ENCODE measurements at places on chromosomes 3 and 15.

DNA sequence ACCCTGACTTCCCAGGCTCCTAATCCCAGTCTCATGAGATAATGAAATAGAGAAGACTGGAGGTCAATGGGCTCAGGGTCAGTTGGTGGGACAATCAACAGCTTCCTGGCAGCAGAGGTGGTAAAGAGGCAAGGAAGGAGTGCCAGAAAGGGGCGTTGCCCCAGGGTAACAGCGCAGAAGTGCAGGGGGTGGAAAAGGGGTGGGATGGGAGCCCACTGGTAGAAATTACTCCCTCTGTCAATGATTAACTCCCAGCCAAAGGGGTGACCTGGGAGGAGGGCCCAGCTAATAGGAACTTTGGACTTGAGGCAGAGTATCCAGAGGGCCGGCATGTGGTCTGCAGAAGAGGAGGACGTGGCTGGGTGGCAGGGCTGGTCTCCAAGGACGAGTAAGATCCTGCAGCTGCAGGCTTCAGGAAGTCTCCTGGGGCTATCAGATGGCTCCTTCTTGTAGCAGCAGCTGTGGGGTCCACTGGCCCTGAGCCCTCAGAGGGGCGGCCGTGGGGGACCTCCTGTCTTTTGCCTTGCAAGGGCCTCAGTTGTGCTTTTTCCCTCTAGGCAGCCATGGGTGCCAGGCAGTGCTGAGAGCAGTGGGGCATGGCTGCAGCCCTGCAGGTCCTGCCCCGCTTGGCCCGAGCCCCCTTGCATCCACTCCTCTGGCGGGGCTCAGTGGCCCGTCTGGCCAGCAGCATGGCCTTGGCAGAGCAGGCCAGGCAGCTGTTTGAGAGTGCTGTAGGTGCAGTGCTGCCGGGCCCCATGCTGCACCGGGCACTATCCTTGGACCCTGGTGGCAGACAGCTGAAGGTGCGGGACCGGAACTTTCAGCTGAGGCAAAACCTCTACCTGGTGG lies 2.3 kb downstream of the GLYCTK start:
- DNase-seq, result no peak

DNA sequence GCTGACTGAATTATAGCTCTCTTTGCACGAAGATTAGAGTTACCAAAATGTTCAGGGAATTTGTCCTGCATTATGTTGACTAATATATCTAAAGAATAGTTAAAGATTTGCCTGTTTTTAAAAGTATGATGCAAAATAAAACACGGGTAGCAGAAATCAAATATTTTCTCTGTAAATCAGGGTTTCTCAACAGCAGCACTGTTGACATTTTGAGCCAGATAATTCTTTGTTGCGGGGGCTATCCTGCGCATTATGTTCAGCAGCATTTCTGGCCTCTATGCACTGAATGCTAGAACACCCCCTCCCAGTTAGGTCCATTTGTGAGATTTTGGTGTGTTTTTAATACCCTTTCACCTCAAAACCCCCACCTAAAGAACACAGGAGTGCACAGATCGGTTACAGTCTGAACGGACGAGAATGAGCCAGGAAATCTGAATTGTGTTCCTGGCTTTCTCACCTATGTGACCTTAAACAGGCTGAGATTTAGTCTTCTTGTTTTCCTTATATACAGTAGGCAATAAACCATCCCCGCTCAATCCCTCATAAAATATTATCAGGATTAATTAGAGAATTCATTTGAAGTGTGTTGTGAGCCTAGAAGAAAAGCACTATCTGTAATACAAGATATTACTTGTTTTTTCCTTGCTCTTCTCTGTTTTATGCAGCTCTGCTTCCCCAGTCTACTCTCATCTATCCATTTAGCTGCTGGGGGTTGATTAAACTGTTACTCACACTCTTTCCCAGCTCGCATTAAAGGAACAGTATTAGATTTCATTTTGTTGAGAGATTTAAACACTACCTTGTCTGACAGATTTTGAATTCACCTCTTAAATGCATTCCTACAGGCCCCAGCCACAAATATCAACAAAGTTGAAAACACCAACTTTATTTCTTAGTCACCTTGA lies 247.5 kb upstream of the GOLIM4 start:
- no peak for DNase-seq

- DNase-seq, result no peak
Measured at GRCh38 chr3:26100176-26100575, 310.3 kb downstream of the OXSM start.

DNA sequence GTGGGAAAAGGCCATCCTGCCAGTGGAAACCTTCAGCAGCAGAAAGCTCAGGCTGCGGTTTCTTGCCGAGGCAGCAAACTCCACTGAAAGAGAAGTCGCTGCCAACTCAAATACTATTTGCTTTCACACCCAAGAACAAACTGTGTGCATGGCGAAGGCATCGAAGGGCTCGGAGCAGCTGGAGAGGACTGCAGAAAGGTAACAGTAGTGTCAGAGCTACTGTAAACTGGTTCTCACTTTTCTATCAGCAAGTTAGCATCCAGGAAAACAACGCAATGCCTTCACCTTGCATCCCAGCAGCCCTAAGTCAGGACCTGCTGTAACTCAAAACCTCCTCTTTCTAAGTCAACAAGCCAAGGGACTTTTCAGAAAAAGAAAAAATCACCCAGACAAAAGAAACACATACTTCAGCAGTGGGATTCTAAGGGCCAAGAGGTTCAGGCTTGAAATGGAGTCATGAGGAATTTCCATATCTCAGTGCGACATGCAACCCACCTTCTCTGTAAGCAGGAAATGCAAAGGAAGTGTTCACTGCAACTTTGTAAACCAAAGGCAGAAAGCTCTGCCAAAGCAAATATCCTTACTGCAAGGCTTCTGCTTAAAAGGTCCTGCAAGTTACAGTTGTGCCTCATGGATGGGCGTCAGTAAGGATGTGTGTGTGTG lies 193.5 kb downstream of the FOXP1 start:
- DNase-seq, result no peak

GRCh38 chr3:110413266-110413665 lies 658.4 kb upstream of the NECTIN3 start:
- no peak for DNase-seq

DNA sequence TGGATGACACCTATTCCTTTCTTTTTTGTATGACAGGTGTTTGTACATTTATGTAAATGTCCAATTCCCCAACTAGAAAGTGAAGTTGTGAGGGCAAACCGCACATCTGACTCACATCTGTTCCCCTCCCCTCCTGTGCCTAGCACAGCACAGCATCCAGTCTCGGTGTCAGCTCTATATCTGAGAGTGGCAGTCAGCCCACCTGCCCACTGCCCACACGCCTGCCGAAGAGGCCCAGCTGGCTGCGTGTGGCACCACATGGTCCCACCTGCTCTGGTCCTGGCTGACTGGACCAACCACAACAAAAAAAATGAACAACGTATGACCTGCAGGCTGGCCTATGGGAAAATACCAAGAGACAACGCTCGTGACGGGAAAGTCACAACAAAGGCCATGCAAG lies 62.8 kb downstream of the XXYLT1 start:
- DNase-seq, result peak; percentile 46

- DNase-seq, result no peak
Measured at GRCh38 chr15:25543196-25543595, 104.4 kb upstream of the UBE3A start.

DNA sequence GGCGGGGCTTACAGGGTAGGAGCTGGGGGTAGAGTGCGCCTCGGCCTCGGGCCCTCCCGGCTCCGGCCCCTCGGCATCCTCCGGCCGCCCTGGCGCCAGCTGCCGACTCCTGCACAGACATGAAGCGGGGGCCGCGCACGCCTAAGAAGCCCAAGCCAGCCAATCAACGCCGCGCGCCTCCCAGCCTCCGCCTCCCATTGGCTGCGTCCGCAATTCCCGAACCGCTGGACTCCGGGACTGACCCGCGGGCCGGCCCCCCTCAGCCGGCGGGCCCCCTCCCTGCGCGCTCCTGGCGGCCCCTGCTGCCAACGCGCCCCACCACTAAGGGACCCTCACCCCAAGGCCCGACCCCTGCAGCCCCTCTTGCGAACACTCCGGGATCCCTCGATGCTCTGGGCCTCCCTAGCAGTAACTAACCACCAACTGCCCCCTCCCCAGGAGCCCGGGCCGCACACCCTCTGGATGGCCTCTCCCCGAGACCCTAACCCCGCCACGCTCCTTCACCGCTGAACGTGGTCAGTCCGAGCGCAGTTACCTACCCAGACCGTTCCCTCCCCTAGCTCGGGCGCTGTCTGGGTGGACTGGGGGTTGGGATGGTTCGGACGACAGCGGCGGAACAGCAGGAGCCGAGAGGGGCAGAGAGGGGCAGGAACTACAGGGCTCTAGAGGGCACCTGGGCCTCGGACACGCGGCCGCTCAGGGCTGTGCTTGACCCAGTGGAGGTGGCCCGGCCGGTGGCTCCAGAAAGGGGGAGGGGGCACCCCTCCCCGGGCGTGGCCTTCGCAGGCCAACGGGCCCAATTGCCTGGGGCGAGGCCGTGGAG lies 5.0 kb downstream of the GATA2 start:
- peak; percentile 63 for DNase-seq

DNA sequence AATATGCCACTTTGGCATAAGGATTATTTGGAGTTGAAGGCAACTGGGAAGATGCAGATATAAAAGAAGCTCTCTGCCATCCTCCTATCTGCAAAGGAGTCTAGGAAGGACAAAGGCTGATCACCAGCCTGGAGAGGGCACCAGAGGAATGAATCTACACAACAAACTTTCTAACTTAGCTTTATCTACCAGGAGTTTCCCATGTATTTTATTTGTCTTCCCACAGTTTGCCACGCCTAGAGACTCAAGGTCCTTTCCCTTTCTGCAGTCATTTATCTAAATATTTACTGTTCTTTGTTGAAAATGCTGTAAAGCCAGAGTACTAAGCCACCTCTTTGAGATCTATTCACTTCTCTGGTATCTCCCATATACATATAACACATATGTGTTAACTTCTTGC lies 32.2 kb downstream of the GPR176 start:
- no peak for DNase-seq

- DNase-seq, result no peak
Measured at GRCh38 chr15:82958638-82959037, 6.1 kb upstream of the HOMER2 start.

DNA sequence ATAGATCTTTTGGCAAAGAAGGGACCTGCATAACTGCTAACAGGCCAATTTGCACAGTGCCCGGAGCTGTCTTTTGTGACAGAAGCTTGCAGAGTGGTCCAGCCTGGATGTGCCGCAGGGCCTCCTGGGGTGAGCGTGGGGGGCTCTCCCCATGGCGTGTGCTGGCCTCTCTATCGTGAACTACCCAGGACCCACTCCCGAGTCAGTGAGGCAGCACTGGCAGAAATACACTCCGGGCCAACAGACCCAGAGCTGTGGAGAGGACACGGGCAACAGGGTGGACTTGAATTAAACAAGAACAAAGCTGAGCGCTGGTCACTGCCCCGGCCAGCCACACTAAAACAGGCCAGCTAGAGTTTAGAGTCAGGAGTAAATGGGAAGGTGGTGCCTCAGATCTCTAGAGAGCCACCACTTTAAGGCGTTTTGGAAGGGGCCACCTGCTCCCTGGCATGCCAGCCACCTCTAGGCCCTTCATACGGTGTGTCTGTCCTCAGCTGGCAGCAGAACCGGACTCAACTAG lies 152.1 kb downstream of the KLF13 start:
- no peak for DNase-seq

DNA sequence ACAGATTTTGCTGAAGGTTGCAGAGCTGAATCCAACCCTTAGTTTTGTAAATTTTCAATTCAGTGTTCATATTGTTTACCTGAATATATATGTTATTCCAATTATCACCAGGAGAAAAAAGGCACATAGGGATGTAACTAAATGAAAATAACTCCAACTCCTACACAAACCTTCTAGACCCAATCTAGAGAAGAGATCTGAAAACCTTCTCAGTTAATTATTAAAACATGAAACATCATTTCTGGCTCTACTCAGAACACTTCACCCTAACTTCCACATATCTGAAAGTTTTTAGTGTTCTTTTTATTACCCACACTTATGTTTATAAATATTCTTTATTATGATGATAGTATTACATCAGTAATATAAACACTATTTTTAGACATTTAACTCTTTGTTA lies 76.6 kb downstream of the LRRFIP2 start:
- DNase-seq, result no peak

- no peak for DNase-seq
Measured at GRCh38 chr15:94793207-94793606, 561.8 kb downstream of the MCTP2 start.

DNA sequence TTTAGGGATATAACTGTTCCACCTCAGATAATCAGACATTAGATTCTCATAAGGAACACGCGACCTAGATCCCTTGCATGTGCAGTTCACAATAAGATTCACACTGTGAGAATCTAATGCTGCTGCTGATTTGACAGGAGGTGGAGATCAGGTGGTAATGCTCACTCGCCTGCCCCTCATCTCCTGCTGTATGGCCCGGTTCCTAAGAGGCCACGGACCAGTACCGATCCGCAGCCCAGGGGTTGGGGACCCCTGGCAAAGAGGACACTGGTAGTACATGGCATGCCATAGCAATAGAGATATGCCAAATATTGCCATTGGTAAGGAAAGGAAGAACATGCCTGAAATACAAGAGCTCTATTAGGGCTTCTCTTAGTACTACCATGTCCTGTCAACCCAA lies 59.7 kb downstream of the LSM3 start:
- DNase-seq, result no peak

DNA sequence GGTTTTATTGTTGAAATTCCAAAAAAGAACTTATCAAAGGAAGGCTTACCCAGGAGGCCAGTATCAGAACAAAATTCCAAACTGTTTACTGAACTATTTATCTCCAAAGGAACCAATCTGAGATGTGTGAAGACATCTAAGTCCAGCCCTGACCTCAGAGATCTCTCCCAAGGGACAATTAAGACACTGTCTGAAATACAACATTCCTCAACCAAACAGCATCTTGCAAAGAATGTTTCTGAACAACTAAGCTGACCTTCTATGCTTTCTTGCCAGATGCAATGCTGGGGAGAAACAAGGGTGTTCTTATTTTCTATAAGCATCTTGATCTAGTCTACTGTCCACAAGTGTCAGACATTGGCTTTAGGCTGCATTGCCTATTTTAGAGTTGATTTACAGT lies 13.6 kb downstream of the PDZRN3 start:
- DNase-seq, result no peak

DNA sequence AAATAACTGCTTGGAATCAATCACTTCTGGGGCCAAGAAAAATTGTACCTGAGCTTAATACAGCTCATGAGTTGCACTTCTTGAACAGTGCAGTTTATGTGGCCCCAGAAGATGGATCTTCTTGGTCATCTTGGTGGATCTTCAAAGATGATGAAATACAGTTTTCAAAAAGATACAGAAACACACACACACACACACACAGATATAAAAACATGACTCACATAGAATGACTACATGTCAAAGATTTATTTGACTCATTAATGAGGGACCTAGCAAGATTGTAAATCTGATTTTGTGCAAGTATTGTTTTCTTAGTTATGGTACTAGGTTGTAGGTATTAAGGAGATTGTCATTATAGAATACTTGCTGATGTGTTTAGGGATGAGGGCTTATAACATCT lies 32.6 kb downstream of the PDCD6IP start:
- no peak for DNase-seq

GRCh38 chr15:80173022-80173759 lies 20.4 kb downstream of the FAH start:
- DNase-seq, result peak; percentile 86

DNA sequence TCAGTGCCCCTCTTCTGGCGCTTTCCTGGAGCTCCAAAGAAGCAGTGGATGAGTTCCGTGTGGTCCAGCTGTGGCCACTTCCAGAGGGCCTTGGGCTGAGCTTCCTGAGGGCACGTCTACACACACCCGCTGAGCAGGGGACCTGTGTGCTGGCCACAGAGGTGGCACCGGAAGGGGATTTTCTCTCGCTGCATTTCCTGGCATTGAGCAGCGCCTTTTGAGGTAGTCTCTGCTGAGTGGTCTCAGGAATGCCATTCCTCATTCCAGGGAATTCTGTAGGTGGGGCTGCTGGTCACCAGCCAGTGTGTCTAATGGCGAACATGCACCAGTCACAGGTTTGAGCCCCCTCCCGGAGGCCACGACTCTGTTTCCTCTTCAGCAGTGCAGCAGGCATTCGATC lies 48.1 kb downstream of the AMOTL2 start:
- no peak for DNase-seq
